ENCODE measurements at places on chromosomes 7 and 10. TPM values are rescaled to one million over a fixed set of nuclear protein-coding genes. Genes with fewer than 3 reads are reported as not detected.

DNA sequence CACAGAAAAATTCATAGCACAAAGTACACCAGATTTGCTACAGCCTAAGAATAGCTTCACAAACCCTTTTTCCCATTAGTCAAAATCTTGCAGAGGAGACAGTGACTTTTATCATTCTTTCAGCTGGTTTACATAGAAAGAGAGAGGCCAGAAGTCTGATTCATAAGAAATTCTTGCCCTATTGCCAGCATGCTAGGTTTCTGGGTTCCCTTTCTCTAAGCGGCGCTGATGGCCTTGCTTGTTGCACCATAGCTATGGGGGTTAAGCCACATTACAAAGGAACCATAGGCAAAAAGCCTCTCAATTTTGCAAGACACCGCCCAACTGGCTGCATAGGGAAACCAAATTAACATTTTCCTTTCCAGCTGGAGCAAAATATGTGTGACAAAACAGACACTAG is 87.4 kb downstream of the ZNF467 start:
- no peak overlapping the region for H3K4me3 ChIP-seq
- H3K36me3 ChIP-seq: no peaks in the 10 kb centered on the region
- peaks cover 44% of the 10 kb centered on the region for H3K27me3 ChIP-seq
- no peak for DNase-seq
- no peaks in the 10 kb centered on the region for H3K4me1 ChIP-seq

DNA sequence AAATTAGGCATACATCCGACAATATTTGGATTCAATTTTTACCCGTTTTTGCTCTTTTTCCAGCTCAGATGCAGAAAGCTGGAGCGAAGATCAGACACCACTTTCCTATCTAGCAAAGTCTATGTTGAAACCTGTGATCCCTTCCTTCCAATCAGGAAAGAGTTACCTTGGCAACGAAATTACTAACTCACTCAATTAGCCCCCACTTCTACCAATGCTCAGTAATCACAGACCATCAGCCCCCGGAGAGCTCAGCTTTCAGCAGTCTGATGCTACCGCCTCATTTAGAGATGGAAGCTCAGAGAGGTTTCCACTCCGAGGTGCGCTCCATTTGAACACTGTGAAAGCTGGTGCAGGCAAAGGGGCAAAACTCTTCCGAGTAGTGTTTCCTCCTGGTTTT is 6.7 kb downstream of the FRAT1 start:
- peaks cover 47% of the 10 kb centered on the region for H3K4me1 ChIP-seq
- no peak for DNase-seq
- H3K36me3 ChIP-seq: peaks cover 9% of the 10 kb centered on the region
- H3K27me3 ChIP-seq: no peaks in the 10 kb centered on the region

GRCh38 chr10:94983555-94983954 is 45.1 kb downstream of the CYP2C9 start:
- DNase-seq: no peak
- H3K4me3 ChIP-seq: no peak overlapping the region
- no peaks in the 10 kb centered on the region for H3K27me3 ChIP-seq

Gene CCT6A
- total RNA-seq: 67.6 TPM

Gene CALN1
- total RNA-seq: not detected
